Inflammatory macrophage treated with lipopolysaccharide for 1 hour (primary cell): ENCODE measurements at places on chromosomes 1 and 21.

DNA sequence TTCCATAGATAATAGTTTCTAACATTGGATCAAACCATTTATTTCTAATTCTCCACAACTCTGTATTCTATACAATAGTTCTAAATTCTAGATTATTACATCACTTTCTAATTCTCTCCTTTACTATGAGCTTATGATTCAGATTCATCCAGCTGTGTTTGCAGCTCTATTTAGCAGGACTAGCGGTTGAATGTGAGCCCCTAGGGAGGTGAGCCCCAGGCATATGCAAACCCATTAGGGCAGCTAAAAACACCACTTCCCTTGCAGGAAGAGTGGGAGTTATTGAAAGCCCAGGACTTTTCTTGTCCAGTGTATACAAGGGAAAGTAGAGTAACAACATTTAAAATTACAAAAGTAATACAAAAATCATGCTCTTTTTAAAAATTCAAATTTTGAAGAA, 56.9 kb downstream of the KRTAP19-8 start:
- no peak for DNase-seq

DNA sequence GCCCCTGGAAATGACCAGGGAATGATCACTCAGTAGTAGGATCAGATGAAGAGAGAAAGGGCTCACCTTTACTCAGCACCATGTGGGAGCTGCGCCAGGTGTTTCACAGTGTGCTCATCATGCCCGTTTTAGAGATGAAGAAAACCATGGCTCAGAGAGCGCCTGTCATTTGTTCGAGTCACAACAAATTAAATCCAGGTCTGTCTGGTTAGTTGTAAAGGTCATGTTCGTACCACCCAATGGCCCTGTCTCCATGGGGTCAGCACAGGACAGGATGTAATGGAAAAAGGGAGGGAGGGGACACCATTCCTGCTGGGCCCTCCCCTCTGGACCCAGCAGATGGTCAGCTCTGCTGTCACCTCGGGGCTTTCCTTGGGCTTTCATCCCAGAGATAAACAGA, 15.2 kb downstream of the KIRREL1 start:
- no peak for DNase-seq

DNA sequence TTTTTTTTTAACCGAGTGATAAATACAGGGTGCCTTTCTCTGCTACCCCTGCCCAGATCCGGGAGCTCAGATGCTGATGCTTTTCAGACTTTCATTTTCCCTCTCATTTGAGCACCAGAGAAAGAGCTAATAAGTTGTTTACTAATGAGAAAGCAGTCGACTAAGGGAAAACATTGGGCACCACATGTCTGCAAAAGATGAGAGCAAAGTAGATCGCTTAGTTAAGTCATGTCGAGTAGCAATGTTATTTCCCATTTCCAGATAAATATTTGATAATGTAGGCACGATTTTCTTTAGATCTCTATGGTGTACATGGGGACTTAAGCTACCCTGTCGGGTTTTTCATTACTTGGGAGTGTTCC, 1.2 kb downstream of the PKN2 start:
- DNase-seq = peak; percentile 17

GRCh38 chr1:62926681-62927252, 142.8 kb downstream of the ATG4C start:
- no peak for DNase-seq

DNA sequence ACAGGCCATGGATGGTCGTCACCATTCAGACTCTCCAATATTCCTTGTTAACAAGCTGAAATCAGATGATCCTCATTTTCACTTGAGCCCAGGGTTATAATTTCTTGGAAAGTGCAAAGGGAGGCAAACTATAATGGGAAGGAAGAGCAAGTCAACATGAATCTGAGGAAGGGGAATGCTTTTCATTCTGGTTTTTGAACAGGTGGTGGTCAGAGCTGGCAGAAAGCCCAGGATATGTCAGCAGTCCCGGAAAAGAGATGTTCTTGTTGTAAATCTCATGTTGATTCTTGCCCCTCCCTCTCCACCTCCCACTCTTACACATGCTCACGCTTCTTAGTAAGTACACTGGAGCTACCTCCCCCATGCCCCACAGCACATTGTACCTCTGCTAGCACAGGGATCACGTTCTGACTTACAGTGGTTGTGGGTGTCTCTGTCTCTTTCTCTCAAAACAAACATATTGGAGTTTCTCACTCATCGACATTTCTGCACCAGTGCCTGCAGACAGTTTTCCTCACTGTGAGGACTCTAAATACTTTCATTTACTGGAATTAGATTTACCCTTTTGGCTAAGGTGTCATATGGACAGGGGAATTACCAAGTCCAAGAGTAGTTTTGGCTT, 77.6 kb downstream of the XCL2 start:
- DNase-seq = no peak

- no peak for DNase-seq
Observed at GRCh38 chr1:96445302-96445701, 276.3 kb upstream of the PTBP2 start.

GRCh38 chr1:179038528-179039281, 13.0 kb downstream of the FAM20B start:
- DNase-seq = no peak

- no peak for DNase-seq
Observed at GRCh38 chr1:166999500-167000055, 10.5 kb downstream of the MAEL start.

GRCh38 chr1:152967201-152967600, 3.2 kb upstream of the SPRR4 start:
- DNase-seq = no peak

DNA sequence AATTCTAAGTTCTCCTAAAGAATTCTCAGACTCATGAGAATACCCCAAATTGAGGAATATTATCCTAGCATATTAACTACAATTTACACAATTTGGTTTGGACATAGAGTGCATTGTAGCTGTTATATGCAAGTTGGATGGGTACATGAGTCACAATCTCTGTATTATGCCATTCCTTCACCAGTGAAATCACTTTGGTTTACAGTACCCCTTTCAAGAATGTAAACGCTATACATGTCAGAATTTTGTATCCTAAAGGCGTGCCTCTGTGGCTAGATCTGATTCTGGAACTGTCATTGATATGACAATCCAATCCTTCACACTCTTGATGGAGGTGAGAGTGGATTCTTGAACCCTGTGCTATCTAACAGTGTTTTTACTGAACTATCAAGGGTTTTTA, 6.7 kb upstream of the IL10RB start:
- no peak for DNase-seq

DNA sequence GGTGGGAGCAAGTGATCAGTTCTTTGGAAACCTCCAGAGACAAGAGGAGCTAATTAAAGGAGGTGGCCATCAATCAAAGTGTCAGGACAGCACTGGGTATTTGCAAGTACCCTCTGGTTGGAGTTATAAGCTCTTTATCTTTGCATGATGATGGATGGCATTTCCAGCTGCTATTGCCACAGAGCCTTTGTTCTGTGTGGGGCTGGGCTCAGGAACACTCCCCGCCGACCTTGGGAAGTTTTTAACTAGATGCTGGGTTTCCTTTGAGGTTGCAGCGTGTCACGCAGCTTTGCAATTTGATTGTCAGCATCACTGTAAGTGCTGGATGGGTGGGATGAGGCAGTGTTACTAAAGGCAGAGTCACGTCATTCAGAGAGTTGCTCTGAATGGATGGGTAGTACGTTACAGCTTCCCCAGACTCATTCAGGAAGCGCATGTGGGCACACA, 68.9 kb downstream of the CNIH3 start:
- DNase-seq = peak; percentile 75

DNA sequence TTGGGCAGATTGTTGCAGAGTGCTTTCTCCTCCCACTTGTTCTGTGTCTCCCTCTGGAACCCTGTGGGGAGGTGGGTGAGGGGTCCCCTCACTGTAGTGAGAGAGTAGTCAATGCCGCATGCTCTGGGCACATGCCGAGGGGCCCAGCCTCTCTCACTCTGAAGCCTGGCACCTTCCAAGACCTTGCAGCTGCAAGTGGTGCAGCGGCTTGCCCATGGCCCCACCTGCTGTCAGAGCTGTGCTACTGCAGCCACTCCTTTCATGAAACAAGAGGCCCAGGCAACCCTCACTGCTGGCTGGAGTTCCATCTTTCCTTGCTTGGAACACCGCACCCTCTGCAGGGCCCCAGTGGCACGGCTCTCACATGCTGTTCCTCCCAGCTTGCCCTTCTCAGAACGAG, 58.4 kb upstream of the COL6A1 start:
- peak; percentile 4 for DNase-seq

DNA sequence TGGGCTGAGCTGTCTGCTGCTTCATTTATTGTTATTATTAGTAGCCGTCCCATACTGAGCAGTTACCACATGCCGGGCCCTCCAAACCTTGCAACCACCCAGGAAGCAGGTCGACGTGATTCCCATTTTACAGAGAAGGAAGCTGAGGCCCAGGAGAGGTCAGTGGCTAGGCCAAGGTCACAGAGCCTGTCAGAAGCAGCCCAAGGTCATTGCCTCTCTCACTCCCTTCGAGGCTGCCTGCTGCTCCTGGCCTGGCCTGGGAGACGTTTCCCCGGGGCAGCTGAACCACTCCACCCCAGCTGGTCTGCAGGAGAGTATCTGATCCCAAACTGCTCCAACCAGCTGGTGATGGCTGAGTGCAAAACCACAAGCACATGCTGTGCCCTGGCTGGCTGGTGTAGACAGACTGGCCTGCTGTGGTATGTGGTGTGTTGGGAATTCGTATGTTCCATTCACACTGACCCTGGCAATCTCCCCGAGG, 6.5 kb downstream of the PADI4 start:
- no peak for DNase-seq

DNA sequence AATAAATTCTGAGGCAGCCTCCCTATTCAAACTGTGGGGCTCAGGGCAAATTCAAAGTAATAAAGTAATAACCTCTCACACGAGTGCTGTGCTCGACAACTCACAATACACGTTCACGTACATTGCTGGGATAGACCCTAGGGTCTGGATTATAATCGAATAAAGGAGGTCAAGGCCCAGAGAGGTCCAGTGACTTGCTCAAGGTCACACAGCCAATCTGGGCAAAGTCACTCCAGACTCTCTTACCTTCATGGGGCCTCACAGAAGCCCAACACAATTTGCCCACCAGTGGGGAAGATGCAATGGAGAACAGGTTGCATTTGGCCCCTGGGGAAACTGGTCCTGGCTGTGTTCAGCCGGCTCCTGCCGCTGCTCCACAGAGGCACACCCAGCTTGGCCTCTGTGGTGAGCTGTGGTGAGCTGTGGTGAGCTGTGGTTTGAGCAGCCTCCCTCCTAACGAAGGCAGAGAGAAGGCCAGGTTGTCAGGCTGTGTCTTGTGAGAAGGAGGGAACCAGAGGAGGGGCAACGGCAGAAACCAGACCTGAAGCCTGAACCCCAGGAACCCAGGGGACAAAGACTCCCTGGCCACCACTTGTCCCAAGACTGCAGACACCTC, 35.1 kb downstream of the NUAK2 start:
- no peak for DNase-seq

DNA sequence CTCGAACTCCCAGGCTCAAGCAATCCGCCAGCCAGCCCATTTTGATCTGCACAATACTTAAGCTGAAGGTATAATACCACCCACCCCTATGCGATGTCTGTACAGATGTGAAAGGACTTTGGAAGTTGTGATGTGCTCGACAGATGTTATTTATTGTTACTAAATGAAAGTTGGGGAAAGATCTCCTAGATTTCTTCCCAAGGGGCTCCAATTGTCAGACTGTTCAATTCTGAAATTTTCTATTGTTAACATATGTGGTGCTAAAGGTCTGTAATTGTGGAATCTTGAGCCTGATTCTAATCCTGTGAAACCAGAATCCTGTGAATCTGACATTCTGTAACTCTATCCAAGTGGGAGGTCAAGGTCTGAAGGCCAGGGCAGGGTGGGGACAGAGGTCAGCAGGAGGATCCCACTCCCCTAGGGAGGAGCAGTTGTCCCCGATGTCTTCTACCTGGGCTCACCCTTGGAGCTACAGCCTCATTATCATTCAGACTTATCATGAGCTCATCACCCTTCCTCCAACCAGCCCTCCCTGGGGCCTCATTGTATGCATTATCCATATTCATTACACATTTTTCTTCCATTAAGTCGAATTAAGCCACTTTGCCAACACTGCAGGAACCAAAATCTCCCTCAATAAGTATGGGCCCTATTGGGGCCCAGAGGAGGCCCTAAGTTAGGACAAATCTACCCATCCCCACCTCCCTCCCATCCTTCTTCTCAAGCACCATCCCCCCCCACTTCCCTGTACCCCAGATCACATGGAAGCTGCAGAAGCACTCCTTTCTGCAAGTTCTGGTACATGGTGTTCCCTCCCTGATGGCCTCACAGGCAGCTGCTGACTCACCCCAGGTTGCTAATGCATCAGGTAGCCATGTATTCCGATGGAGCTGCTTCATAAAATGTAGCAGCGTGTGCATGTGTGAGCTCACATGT, 32.3 kb downstream of the SHISAL2A start:
- no peak for DNase-seq

DNA sequence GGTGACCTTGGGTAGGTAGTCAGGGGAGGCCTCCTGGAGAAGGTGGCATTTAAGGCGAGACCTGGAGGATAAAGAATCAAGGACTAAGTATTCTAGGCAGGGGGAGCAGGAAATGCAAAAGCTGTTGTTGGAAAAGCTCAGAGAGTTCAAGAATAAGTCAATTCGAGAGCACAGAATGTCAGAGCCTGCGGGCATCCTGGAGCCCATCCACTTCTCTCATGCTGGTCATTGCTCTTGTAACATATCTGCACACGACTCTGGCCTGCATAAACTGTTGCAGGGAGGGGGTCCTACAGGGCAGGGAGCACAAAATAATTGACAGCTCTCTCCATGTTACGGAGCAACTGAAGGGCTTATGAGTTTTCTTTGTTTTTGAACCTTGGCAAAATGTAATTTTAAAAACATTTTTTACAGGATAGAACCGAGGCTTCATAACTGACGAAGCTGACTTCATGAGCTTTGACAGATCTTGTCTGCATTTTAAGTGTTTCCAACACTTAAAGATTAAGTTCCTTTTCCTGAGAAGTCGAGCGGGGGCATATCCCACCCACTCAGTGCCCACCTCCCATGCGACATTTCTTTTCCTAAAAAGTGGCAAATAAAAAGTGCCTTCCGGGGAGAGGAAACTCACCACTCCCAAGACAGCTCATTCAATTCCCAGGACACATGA, 4.2 kb downstream of the PLA2G5 start:
- no peak for DNase-seq

DNA sequence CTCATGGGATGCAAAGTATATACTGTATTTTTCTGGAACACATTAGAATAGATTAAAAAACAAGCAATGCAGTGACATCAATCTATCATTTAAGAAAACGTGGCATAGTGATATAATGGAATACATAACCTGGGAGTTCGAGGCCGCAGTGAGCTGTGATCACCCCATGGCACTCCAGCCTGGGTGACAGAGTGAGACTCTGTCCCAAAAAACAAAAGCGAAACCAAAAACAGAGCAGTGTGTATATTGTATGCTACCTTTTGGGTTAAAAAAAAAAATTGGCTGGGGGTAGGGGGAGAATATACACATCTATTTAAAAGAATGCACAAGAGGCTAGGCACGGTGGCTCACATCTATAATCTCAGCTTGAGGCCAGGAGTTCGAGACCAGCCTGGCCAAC, 13.5 kb downstream of the SLC2A1 start:
- no peak for DNase-seq

GRCh38 chr1:30039354-30040080, 683.9 kb downstream of the MATN1 start:
- DNase-seq = no peak
